Tongue (tissue), 3 donors: ENCODE measurements at places on chromosomes 6 and 20.

DNA sequence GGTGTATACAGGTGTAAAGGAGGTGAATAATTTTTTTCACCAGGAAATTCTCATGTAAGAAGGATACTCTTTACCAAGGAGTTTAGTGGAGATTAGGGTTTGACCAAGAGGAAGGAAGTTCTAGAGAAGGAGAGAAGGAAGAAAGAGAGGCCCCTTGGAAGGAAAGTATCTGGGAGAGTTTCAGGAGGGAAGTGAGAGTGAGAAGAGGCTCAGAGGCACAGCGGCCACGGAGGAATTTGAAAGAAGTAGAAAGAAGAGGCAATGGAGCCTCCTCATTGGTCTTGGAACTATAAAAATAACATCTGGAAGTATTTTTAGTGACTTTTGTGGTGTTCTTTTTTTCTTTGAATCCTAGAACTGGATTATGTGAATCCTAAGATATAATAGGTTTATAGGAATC is 50.8 kb upstream of the MCUR1 start:
- DNase-seq, result peak; percentile 37

GRCh38 chr6:99066044-99066443 is 118.3 kb upstream of the FBXL4 start:
- DNase-seq, result no peak

GRCh38 chr6:131761060-131761761 is 46.6 kb upstream of the ENPP1 start:
- no peak for DNase-seq

- peak; percentile 35 for DNase-seq
These were observed 1.3 kb downstream of the PHACTR2 start for GRCh38 chr6:143679041-143679440.

- no peak for DNase-seq
These were observed 240.7 kb upstream of the POU3F2 start for GRCh38 chr6:98593676-98594075.

DNA sequence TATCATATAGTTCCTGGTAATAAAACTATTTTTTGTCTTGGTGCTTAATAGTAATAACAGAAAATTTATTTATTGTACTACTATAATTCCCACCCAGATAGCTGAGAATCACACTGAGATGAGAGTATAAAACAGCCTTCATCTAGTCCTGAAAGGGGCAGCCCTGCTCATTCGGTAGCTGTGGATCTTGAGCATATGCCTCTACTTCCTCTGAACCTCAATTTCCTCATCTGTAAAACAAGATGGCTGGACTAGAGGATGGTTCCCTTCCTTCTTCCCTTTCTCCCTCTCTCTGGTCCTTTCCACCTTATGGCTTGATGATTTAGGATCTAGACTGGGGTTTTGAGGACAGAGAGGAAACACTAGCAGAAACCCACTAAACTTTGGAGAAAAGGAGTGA is 15.0 kb downstream of the FKBP5 start:
- DNase-seq, result no peak

DNA sequence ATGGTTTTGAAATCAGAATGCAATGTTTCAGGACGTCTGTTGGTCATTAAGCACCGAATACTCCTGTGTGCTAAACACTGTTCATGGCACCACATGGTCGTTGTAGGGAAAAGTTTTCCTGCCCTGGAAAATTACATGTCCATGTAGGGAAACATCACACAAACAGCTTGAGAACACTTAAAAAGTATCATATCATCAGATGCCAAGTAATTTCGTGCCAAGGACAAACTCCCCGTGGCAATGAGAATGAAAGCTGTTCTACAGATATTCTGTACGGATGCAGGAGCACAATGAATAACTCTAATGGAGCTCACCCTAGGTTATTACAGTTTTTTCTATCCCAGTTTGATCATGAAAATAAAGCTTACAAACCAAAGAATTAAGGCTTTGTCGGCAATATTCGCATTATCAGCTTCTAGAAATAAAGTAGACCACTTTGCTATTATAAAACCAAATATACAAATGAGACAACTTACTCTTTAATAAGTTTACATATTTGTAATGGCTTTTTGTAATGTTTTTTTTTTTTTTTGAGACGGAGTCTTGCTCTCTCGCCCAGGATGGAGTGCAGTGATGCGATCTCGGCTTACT is 4.6 kb upstream of the DST start:
- peak; percentile 48 for DNase-seq

DNA sequence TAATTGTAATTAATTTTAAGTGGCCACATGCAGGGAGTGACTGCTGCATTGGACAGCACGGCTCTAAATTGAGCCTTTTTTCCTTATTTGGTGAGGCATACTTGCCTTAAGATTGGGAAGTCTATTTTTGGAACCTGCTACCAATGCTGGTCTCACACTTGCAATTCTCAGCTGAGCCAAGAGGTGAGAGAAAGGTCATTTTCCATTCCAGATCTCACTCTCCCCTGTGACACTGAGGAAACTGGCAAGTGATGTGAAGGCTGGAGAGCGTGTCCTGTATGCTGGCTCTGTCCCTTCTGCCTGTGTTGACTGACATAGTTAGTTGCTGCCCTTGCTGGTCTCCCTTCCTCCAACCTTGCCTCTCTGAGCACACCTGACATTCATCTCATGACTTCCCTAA is 735 bp upstream of the MOG start:
- DNase-seq, result no peak

DNA sequence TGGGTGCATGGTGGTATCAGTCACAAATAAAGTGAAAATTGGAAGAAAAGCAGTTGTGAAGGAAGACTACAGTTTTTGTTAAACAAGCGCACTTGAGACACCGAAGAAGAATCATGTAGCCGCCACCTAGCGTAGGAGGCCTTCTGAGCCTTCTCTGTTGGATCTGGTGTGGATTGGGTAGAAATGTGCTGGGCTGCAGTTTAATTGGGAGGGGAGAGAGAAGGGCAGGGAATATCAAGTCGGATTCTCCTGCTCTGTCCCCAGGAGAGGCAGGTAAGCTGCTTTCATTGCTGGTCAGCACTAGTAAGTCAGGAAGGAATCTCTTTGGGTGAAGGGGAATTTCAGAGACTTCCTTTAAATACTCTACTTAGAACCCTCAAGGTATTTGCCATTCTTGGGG is 1.2 kb upstream of the FABP7 start:
- no peak for DNase-seq

DNA sequence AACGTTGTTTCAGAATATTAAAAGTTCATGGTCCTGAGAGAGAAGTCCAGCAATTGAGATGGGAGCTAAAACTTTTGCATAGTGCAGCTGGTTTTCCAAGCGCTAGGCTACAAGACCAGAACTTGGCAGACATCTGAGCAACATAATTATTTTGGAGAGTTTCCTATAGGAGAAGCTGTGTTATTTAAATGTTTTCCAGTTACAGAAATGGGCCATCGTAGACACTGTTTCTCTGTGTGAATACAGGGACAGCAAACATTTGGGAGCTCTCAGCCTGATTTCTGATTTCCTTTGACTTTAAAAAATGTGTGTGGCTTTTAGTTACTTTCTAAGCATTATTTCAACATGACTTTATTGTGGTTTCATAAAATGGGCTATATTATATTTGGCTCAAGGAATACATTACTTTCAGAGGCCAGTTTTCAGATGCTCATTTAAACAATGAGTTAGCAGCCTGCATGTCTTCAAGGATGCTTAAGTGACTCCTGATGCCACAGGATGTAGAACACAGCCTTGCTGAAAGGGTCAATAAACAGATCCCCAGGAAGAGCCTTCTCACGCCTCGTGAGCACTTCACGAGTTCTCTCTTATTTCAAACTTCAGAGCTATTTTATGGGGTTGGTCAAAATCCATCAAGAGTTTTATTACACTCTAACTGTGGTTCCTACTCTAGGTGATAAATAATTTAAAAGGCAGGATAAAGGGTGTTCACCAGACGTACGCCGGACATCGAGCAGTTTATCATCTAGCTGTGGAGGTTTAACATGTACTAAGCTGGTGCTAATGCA is 193.8 kb downstream of the SMOC2 start:
- DNase-seq, result peak; percentile 77

DNA sequence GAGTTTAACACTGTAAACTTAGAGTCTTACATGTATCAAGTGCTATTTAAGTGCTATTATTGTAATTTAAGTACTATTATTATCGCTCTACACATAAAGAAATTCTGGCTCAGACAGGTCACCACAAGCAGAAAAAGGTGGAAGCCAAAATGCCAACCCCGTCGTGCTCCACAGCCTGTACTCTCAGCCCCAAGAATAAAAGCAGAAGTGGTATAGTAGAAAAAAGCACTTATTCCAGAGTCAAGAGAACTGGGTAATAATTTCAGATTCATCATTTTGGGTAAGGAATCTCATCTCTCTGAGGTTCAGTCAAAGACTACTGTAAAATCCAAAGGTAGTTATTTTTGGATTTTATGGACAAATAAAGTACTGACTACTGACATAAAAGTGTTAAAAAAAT is 943 bp downstream of the ZUP1 start:
- DNase-seq, result no peak

- DNase-seq, result no peak
These were observed 114.6 kb downstream of the CLIC5 start for GRCh38 chr6:45900808-45901752.

- no peak for DNase-seq
These were observed 103.4 kb upstream of the COL21A1 start for GRCh38 chr6:56350628-56351260.

- peak; percentile 13 for DNase-seq
These were observed 27.6 kb downstream of the TINAG start for GRCh38 chr6:54335871-54336270.

DNA sequence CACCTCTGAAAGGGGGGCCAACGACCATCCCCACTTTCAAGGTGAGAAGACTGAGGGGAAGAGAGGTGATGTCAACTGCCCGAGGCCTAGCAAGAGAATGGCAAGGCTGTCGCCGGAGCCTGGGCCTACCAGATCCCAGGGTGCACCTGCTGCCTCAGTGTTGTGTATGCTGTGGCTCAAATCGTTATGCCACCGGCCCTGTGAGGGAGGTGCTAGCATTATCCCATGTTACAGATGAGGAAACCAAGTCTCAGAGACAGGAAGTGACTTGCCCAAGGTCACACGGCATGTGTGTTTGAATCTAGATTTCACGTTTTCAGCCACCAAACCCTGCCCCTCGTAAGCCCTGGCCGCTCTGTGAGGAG is 152.5 kb downstream of the CEBPB start:
- DNase-seq, result no peak

DNA sequence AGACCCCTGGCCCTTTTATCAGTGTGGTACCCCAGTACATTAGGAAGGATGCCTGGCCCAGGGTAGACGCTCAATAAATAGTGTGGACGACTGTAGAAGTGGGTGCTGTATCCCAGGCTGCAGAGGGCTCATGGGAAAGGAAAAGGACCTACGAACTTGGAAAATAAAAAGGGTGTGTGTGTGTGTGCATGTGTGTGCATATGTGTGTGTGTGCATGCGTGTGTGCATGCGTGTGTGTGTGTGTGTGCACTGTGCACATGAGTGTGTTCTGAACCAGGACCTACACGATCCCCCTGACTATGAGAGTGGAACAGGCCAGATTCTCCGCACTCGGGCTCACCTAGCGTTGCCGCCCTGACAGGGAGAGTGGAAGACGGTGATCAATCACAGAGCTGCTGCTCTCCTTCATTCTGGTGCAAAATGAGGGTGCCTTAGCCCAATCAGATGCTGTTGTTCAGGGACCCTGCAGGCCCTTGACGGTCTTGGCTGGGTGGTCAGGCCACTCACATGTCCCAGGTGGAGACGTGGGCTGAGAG is 3.5 kb upstream of the UNC93A start:
- no peak for DNase-seq

- DNase-seq, result peak; percentile 56
These were observed 4.0 kb upstream of the FRMD1 start for GRCh38 chr6:168082860-168083513.

GRCh38 chr6:33622456-33623431 is 1.6 kb downstream of the ITPR3 start:
- DNase-seq, result no peak
